ENCODE measurements at places on chromosomes 16 and 17.

DNA sequence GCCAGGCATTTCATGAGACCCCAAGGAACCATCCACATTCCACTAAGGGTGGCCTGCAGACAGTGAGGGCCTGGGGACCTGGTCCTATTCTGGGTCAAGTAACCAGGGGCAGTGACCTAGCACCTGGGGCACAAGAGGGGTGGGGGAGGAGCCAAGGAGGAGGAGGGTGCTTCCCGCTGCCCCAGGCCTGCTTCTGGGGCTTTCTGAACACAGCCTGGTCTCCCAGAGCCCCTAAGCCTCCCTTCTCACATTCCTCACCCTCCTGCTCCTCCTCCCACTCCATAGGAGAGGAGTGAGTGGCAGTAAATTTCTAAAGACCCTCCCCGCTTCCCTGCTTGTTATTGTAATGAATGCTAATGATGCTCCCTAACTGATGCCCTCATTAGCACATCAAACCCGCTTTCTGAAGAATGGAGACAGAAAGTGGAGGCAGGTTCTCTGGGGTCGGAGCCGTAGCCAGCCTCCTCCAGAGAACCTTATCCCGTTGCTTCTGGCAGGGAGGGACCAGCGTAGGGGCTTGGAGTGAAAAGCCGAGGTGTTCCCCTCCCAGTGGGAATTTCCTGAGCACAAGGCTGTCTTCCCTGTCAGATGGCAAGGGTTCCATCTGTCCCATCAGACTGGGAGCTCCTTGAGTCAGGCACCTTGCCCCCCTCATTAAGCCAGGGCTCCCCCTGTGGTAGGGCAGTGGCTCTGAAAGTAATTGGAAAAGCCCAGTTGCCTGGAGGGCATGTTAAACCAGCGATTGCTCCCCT is 3.7 kb upstream of the SRCIN1 start:
- no peak for DNase-seq

- DNase-seq = no peak
Observed at GRCh38 chr17:60993497-60993896, 315.8 kb downstream of the BCAS3 start.

DNA sequence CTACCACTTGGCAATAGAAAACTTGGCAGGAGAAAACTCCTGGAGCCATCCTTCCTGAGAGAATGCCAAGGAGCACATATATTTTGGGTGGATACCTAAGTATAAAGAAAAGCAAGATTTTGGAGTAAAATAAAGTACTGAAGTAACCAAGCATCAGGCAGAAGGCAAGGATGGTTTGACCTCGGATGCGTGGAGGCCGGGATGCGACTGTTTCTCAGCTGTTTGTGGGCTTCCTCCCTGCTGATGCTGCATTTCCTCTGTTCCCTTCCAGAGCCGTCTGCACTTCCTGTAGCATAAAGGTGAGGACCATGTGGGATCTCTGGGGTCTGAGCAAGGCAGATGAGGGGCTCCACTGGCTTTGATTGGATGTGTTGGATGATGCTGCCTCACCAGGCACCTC is 5.5 kb upstream of the TCF25 start:
- no peak for DNase-seq

- DNase-seq = no peak
Observed at GRCh38 chr17:57962279-57963148, 7.3 kb upstream of the CUEDC1 start.

- DNase-seq = no peak
Observed at GRCh38 chr16:57795431-57795878, 6.8 kb downstream of the KIFC3 start.

DNA sequence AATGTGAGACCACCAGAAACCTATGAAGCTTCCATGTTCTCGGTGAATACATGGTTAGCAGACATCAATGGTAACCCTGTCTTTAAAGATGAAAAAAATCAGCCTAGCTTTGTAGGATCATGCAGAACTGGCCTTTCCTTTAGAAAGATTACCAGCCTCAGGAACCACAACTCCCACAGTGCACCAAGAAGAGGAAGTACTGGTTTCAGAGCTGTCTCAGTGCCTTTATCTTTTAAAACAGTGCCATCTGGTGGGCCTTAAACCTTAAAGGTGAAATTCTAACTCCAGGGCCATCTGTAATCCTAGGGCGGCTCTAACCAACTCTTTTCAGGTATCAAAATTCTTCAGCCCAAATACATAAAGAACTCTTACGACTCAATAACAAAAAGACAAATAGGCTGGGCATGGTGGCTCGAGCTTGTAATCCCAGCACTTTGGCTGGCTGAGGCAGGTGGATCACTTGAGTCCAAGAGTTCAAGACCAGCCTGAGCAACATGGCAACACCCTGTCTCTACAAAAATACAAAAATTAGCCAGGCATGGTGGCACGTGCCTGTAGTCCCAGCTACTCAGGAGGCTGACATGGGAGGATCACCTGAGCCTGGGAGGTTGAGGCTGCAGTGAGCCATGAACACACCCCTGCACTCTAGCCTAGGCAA is 5.4 kb downstream of the ATPAF2 start:
- no peak for DNase-seq

DNA sequence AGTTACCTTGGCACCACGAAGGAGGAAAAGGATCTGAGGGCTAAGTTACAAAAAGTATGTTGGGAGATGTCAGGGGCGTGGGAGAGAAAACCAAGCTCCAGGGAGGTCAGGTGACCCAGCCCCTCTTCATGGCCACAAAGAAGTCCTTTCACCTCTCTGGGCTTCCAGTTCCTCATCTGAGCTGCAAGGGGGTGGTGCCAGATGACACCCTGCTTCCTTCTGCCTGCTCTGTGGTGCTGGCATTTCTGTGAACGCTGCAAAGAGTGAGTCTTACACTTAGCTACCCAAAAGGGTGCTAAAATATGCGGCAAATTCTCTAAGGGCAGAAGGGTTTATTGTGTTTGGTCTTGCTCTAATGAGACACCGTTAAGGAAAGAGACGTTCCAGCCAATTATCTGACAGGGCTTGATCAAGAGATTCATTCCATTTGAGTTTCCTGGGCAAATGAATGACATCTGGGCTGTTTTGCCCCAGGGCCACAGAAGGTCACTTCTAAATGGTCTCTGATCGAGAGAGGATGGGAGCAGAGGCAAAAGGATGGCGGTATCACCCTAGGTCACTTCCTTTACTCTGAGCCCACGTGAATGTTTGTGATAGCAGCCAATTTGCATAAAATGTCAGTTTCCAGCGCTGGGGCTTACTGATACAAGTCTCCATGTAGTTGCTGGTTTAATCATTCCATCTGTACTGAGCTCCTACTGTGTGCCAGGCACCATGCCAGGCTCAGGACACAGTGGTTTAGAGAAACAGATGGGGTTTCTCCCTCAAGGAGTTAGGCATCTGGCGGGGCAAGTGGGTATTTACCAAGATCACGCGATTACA is 210.2 kb downstream of the KATNIP start:
- DNase-seq = no peak

DNA sequence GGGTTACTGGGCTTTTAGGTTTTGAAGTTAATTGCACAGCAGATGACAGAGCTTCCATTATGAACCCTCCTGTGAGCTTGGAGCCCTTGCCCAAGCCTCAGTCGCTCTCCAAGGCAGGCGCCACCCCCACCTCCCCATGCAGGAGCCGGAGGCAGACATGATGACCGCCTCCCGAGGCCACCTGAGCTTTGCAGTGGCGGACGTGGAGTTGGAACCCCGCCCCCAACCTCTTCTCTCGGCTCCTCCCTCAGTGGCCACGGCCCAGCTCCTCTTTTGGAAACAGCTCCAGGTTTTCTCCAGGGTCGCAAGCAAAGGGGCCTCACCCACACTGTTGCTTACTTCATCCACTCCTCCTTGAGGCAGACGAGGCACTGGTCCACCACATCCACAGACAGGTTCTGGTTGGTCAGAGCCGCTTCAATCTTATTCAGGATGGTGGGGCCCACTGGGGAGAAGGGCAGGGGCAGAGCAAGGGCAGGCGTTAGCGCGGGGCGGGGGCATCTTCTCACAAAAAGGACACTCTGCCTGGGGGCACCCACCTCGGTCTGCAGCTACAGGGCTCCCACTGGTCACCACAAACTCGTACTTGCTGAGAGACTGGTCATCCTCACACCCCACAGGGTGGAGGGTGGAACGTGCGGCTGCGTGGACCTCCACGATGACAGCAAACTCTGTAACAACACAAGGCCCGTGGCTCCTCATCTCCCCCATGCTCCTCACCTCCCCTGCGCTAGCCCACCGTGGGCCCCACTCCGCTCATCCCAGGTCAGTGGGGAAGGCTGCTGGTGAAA is 8.7 kb upstream of the PLD6 start:
- no peak for DNase-seq

DNA sequence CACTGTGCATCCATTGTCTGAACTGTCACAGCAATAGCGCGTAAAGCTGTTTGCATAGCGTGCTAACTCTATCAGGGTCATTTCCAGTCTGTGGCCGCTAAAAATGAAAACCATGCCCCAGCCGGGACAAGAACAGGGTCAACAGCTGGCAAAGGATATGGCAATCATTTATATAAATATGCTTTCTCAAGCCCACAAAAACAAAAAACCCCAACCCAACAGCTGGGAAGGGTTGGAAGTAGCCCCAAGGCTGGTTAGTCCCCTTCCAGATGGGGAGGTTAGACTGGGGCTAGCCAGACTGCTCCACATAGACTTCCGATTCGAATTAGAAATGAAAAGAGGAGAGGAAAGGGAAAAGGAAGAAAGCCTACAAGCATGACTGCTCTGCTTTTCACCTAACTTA is 203.3 kb upstream of the TBX2 start:
- DNase-seq = no peak

DNA sequence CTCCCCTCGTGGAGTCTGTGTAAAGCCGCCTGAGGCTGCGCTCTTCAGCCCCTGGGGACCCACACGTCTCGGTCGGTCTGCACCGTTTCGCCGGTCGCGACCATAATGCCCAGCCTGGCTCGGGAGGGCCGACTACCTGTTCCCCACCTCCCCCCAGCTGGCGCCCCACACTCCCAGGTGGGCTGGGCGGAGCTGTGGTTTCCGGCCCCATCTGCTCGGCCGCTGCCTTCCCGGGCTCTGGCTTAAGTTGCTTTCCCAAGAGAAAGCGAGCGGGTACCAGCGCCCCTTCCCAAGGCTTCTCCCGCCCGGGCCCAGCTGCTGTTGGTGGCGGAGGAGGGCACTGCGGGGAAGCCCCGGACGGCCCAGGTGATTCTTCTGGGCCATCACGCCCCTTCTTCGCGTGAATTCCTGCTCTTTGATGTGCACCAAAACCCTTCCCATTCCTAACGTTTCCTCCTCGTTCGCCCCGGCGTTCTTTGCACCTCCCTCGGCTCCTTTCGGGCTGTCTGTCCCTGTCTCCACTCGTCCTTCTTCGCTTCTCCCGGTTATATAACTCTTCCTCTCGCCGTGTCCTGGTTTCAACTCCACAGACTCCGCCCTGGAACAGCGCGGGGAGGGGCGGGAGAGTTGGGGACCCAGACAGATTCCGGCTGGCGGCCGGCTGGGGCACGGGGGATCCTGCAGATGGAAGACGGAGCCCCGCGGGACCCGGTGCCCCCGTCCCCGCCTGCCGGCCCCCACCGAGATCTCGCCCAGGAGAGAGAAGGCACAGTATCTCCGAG is 2.0 kb downstream of the KDM6B start:
- DNase-seq = no peak

DNA sequence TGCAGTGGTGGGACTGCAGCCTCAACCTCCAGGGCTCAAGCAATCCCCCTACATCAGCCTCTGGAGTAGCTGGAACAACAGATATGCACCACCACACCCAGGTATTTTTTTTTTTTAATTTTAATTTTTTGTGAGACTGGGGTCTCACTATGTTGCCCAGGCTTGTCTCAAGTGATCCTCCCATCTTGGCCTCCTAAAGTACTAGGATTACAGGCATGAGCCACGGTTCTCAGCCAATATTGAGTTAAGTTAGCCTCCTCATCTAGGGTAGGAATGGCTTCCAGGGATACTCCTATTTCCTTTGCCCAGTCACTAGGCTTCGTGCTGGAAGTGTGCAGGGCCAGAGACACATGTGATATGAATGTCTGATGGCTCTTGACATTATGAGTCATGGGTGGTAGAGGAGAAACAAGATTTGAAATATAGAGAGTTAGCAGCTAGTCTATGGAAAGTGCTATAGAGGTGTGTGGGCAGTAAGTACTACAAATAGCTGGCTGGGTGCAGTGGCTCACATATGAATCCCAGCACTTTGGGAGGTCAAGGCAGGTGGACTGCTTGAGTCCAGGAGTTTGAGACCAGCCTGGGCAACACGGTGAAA is 8.0 kb upstream of the HES7 start:
- DNase-seq = no peak

- no peak for DNase-seq
Observed at GRCh38 chr17:82887255-82888164, 47.7 kb upstream of the ZNF750 start.

DNA sequence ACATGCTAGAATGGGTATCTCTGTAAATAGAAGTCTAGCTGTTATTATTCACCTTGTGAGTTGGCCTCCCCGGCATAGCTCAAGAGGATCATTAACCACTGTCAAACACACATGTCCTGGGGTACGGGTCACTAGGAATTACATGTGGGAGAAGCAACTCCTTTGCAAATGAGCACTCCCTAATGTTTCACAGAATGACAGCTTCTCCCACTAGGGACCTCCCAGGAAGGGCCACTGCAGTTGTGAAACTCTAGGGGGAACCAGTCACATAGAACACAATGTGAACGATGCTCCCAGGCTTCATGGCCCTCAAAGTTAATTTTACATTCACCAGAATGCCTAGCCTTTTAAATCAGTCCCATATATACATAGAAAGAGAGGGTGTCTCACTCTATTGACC is 12.4 kb upstream of the ZNF19 start:
- no peak for DNase-seq

- DNase-seq = no peak
Observed at GRCh38 chr16:89112377-89113151, 18.9 kb downstream of the ACSF3 start.

DNA sequence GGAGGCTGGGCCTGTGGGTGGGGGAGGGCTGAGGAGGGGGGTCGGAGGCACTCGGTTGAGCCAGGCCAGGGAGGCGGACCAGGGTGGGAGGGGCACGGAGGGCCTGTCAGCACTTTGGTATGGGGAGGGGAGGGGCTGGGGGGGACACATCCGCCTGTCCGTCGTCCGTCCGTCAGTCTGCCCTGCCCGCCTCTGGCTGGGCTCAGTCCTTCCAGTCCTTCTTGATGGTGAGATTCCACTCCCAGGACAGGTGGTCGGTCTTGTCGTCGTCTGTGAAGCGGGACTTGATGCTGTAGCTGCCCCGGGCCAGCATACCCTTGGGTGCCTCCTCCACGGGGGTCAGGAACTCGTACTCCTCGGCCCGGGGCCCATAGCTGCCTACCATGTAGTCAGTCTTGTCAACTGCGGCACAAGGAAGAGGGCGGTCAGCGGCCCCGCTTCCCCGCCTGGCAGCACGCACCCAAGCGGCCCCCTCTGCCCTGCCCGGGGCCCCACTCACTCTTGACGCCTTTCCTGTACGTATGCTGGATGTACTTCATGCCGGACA is 2.4 kb downstream of the ARHGDIA start:
- no peak for DNase-seq

DNA sequence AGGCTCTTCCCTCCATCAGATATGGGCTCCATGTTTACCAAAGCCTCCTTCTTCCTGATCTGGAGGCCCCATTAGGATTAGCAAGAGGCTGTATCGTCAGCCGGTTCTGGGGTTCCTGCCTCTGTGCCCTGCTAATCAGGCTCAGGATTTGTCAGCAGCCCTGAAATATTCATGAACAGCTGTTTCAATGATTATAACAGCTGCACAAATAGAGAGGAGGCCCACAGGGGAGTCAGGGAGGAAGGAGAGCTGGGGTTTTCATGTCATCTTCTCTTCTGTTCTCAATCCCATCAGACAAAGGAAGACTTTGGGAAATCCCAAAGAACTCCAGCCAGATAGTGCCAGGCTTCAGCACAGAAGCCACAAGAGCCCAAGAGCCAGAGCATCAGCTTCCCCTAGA is 72.3 kb upstream of the MMP2 start:
- no peak for DNase-seq

All from stimulated activated CD8-positive, alpha-beta memory T cell treated with anti-CD3 and anti-CD28 coated beads, Interleukin-15, amount 100 ng/mL, for 4 hours (primary cell).